ENCODE measurements at places on chromosomes 11 and 22.

- DNase-seq = no peak
- no peaks in the 10 kb centered on the region for H3K27me3 ChIP-seq
- no peak overlapping the region for H3K4me3 ChIP-seq
- no peaks in the 10 kb centered on the region for H3K36me3 ChIP-seq
Observed at GRCh38 chr11:720642-721246, 14.7 kb downstream of the EPS8L2 start.

DNA sequence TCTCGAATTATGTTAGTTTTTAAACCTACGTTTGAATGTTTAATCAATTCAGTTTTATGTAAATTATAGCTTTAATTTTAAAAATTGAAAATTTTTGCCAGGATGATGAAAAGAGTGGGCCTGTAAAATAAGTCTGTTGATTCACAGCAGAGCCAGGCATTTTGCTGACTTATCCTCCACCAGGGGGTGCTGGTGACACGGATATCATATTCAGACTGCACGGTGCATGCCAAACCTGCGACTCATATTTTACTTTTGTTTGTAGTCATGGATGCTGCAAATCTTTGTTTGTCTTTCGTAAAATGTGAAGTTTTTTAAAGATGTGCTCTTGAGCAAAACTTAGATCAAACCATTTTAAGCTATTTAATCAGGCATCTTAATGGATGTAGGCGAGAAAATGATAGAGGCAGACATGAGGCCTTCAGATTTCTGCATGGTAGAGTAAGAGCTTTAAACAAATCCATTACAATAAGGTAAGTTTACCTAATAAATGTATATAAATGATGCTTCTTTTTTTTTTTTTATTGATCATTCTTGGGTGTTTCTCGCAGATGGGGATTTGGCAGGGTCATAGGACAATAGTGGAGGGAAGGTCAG is 3.6 kb upstream of the OR8B3 start:
- peak; percentile 55 for DNase-seq
- no peaks in the 10 kb centered on the region for H3K36me3 ChIP-seq
- no peaks in the 10 kb centered on the region for H3K4me1 ChIP-seq
- peaks cover 3% of the 10 kb centered on the region for H3K27me3 ChIP-seq
- no peak overlapping the region for H3K27ac ChIP-seq
- no peak overlapping the region for H3K4me3 ChIP-seq

DNA sequence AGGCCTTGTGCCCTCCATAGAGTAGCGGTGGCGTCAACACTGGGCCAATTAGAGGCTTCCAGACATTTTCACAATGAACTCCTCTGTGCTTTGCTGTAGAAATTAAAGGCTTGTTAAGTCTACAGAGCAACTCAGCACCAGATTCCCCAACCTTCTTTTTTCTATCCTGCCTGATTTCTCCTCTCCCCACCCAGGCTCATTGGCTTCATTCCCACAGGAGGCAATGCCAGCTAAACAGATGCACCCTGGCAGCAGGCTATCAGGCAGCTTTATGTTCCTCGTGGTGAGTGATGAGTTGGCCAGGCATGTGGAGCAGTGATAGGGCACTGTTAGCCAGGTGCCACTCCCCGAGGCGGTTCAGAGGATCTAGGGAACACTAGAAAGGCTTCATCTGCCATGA is 4.8 kb downstream of the DIXDC1 start:
- DNase-seq = no peak
- H3K27ac ChIP-seq = no peak overlapping the region
- no peak overlapping the region for H3K4me3 ChIP-seq
- no peaks in the 10 kb centered on the region for H3K27me3 ChIP-seq
- H3K4me1 ChIP-seq = peaks cover 11% of the 10 kb centered on the region
- H3K36me3 ChIP-seq = no peaks in the 10 kb centered on the region

- H3K36me3 ChIP-seq = peaks cover 68% of the 10 kb centered on the region
- H3K27ac ChIP-seq = no peak overlapping the region
- no peaks in the 10 kb centered on the region for H3K27me3 ChIP-seq
- DNase-seq = no peak
- H3K4me3 ChIP-seq = no peak overlapping the region
Observed at GRCh38 chr11:65863889-65864705, 3.9 kb downstream of the MUS81 start.

- H3K4me1 ChIP-seq = no peaks in the 10 kb centered on the region
- no peaks in the 10 kb centered on the region for H3K36me3 ChIP-seq
- peak; percentile 44 for DNase-seq
- no peak overlapping the region for H3K27ac ChIP-seq
- H3K27me3 ChIP-seq = no peaks in the 10 kb centered on the region
Observed at GRCh38 chr11:103601225-103601846, 435.1 kb upstream of the DDI1 start.

- peaks cover 10% of the 10 kb centered on the region for H3K4me1 ChIP-seq
- H3K4me3 ChIP-seq = no peak overlapping the region
- H3K27me3 ChIP-seq = peaks cover 24% of the 10 kb centered on the region
- no peaks in the 10 kb centered on the region for H3K36me3 ChIP-seq
- H3K27ac ChIP-seq = no peak overlapping the region
Observed at GRCh38 chr22:45273452-45274075, 11.2 kb upstream of the UPK3A start.

- no peaks in the 10 kb centered on the region for H3K36me3 ChIP-seq
- DNase-seq = no peak
- H3K4me1 ChIP-seq = no peaks in the 10 kb centered on the region
- no peak overlapping the region for H3K4me3 ChIP-seq
- no peak overlapping the region for H3K27ac ChIP-seq
Observed at GRCh38 chr11:2086239-2087040, 52.7 kb downstream of the IGF2 start.

DNA sequence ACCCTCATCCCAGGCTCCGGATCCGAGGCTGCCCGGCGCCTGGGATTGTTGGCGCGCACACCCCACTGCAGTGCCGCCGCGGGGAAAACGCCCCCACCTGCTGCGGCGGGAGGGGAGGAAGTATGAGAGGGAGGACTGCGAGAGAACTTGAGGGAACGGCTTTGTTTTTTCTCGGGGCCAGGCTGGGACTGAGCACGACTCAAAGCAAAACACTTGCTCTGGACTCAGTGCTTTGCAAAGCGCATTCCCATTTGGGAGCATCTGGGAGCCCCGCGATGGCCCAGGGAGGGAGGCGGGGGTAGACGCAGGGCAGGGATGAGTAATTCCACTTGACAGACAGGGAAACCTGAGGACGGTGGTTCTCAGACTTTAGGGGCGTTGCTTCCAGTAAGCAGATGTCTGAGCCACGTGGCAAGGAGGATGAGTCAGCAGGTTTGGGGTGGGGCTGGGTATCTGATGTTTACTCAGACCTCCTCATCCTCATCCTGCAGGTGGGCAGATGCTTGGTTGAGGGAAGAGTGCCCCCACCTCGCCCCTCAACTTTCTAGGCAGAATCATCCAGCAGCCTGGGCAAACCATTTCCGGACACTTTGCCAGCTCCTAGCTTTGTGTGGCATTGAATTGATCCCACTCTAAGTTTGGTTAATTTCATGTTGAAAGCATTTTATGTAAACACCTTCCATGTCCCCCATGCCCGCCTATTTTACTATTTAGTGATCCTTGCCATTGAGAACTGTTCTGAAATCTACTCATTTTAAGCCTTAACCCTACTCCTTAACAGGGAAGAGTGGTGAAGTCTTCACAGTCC is 1.5 kb downstream of the MIAT start:
- H3K4me1 ChIP-seq = peaks cover 25% of the 10 kb centered on the region
- peak; percentile 89 for DNase-seq
- peak overlapping the region; percentile 59 for H3K4me3 ChIP-seq
- no peaks in the 10 kb centered on the region for H3K36me3 ChIP-seq
